ENCODE measurements at places on chromosomes 1 and 21.

DNA sequence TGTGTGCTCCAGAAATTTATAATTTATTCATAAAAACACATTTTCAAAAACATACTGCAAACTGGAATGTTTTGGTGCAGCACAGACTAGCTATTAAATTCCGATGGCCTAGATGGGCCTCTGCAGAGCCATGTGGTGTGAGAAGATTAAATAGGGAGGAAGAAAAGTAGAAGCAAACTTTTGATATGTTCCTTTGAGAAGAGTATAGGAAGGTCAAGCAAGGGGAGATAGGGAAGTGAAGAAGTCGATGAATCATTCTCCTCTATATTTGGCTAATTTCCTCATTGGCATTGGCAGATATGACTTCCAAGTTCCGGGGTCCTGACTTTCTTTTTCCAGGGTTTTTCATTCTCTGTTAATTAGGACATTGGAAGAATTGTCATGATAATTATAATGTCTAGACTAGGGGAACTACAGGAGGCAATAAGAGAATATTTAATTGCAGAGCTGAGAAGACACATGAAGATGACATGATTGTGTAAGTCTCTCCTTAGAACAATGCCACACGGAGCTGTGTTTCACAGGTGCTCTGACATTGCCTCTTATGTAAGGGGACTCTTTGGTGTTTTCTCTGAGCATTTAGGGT, 19.3 kb upstream of the ZNF326 start:
- DNase-seq: no peak

DNA sequence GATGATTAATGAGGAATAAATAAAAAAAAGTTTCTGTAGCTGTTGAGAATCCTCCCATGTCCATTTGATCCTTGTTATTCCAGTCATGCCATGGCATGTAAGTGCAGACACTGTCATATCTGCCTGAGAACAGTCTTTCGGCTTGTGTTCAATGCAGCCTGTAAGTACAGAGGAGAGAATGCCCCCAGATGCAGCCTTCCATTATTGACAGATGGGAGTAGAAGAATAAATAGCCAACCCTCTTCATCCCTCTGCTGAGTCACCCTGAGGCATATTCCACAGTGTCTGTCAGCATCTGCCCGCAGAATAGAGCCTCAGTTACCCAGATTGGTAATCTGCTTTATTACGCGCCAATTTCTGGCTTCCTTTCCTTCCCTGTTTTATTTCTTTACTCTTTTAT, 139.4 kb downstream of the LRRC7 start:
- no peak for DNase-seq

DNA sequence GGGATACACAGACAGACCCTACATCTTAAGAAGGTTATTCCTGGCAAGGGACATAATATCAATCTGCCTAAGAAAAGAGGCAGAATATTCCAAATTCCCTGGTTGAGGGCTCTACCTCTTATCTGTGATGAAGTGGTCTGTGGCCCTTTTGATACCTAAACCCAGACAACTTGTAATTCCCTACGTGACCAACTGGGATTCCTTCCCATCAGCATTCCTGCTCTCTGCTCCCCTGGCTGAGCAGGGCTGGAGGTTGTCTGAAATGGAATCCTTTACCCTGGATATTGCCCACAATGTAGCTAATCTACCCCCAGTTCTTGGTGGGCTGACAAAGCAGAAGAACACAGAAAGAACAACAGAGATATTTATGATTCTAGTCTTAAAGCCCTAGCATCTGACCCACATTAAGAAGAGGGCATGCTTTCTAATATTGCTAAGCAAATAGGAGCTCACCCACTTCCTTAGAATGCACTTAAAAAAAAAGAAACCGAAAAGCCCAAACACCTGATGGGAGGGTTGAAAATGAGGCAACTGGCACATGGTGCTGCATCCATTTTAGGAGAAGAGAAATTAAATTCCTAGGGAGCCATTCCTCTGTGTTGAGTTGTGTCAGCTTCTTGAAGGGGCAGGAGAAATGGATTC, 36.8 kb downstream of the GADD45A start:
- DNase-seq: no peak

DNA sequence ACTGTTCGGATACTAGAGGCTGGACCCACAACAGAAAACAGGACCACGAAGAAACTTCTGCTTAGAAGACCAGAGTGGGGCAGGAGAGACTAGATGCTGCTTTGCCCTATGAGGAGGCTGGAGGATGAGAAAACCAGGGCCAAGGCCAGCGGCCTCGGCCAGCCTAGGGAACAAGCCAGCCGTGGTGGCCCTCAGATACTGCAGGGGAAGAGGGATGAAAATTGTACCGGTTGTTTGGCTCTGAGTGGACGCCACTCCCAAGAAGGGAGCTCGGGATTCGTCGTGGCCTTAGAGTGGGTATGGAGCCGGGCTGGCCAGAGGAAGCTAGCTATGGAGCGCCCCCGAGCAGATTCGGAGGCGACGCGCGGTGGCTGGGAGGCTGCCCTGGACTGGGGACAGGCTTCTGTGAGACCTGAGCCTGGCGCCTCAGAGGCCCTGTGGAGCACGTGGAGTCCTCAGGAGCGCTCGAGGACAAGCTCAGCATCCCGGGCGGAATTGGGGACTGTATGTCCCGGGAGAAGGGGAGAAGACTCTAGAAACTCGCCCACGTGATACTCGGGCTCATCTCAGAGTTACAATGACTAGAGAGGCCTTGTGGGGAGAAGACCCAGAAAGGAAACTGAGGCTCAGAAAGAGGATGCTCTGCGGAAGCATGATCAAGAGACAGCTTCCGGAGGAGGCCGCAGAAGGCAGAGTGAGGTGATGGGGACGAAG, 2.8 kb downstream of the PRRX1 start:
- DNase-seq: no peak

DNA sequence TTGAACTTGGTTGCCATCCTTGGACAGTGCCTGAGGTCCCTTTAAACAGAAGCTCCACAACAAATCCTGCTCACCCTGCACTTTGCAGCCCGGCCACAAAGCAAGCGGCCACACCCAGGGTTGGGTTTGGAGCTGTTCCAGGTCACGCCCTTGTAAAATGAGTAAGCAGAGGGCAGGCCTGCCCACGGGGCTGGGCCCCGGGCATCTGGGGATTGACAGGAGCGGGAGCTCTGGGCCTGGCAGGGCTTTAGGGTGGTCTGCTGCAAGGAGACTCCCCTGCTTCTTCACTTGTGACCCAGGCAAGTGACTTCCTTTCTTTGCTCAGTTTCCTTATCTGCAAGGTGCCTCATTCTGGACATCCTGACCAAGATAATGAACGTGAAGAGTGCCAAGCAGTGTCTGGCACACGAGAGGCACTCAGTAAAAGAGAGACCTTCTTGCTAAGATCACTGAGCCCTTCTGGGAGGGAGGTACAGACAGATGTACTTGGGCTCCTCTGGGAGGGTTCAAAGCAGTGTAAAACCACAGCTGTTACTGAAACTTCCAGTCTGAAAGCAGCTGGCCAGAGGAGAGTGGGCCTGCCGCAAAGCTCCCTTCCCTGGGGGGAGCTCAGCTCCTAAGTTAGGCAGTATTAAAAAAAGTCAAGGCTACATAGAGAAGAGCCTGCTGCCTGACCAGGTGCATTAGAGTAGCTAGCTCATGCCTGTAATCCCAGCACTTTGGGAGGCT, 2.6 kb downstream of the E2F2 start:
- DNase-seq: peak; percentile 36

- no peak for DNase-seq
Measured at GRCh38 chr1:227546598-227547309, 16.6 kb upstream of the ZNF678 start.

GRCh38 chr1:151692226-151692625, 24.4 kb downstream of the CELF3 start:
- DNase-seq: no peak

DNA sequence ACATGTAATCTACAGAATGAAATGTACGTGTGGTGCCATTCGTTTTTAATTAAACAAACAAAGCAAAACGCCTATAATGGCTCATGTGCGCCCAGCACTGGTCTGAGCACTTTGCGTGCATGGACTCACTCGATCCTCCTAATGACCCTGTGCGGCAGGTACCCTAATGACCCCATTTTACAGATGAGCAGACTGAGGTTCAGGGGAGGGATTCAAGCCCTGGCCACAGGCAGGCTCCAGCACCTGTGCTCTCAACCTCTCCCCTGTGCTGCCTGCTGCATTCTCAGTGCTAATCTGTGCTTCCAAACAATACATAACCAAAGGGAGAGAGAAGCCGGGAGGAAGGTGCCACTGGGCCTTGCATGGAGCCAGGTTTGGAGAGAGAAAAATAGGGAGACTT, 124.2 kb upstream of the ZBTB40 start:
- DNase-seq: no peak

Measured in GM04503 (cell line).